Left lung (tissue), 14 donors: ENCODE measurements at places on chromosomes 4 and X. TPM values are rescaled to one million over a fixed set of nuclear protein-coding genes. Genes with fewer than 3 reads are reported as not detected.

The ALPK1 gene
- 38.5 TPM for total RNA-seq

The ADAMTS3 gene
- 3.0 TPM for total RNA-seq

The SLC4A4 gene
- 17.2 TPM for total RNA-seq

The RBM47 gene
- 83.5 TPM for total RNA-seq

The KCND1 gene
- total RNA-seq: 2.3 TPM

The CFAP299 gene
- total RNA-seq: 1.3 TPM

The EDA2R gene
- total RNA-seq: 7.9 TPM

GRCh38 chr4:80608281-80608980 lies 272.9 kb downstream of the CFAP299 start:
- no peak for DNase-seq

- DNase-seq: no peak
Measured at GRCh38 chr4:36348403-36348938, 67.1 kb downstream of the DTHD1 start.

DNA sequence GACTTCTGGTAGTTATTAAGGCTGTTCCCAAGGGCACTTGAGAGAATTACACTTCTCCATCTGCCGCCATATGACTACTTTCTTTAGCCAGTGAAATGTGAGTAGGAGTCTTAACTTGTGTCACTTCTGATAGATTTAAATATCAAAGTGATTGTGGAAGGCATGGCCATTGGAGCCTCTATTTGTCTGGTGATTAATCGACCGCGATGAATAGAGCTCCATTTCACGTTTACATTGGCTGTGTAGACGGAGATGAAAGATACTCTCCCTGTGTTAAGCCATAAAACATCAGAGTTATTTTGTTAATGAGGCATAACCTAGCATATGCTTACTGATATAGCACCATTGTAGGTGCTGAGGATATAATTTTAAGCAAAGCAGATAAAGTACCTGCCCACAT lies 852.4 kb downstream of the CCSER1 start:
- DNase-seq: no peak

DNA sequence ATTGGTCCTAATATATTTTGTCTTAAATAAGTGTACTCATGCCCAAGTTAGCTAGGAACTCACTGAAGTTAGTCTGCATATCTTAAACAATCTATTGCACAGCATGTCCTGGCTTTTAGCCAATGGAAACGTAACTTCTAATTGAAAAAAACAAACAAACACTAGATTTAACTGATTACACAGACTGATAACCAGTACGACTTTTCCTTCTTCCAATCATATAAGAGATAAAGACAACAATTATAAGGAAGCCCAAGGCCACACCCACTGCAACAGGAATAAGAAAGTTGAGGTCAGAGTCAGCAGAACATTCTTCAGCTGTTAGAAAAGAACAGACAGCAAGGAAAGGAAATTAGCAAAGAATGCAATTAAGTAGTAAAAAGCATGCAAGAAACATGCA lies 40.8 kb downstream of the LAMP2 start:
- DNase-seq: no peak

DNA sequence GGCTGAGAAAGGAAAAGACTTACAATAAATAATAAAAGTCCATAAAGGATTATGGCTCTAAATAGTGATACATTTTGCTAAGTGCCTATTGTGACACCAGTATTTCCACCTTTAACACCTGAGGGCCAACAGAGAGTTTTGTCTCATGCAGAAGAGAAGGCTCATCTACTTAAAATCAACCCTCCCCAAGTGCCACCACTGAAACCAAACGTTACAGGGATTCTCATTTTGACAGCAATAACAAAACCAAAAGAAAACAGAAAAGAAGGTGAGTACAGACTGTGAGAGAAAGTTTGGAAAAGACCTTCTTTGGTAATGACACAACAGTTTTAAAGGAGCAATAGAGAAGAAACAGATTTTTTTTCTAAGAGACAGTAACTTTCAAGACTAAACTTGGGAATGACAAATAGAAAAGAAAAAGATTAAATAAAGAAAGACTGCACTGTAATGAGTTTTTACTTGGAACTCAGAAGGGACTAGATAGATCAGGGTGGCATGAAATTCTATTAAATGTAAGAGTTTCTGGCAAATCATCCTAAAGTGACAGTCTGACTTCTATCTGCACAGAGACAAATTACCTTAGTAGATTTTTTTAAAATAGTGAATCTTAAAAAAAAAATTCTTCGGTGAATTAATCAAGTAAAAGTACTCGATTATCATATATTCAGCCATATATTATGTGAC lies 109.7 kb downstream of the ZNF827 start:
- DNase-seq: no peak

DNA sequence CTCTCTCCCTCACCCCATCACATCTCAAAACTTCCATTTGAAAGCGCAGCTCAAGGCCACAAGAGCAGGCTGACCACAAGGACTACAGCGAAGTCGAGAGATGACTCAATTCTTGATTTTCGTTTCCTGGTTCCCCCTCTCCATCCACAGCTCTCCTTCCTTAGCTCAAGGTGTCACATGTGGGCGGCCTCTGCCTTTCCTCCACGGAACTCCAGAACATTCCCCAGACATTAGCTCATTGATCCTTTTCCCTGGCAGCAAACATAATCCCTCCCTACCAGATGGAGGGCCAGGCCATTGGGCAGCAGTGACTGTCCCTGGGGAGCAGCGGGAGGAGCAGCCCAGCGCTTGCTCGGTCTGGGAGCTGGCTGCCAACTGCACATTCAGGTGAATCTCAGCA lies 56.3 kb downstream of the CCDC149 start:
- DNase-seq: no peak

- no peak for DNase-seq
Measured at GRCh38 chrX:43386875-43387274, 269.2 kb upstream of the MAOA start.

DNA sequence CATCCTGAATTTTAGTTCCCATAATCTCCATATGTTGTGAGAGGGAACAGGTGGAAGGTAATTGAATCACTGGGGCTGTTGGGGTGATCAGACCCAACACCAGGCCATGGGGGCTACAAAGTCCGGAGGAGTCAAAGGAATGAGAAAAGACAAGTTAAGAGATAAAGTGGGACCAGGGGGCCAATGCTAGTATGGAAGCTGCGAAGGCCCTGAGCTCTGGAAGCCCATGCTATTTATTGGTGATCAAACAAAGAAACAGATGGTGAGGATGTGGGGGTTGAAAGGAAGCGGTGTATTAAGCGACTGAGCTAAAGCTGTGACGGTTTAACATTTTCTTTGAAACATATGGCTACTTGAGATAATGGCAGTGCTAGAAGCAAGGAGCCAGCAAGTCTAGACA lies 132.8 kb downstream of the PDGFC start:
- no peak for DNase-seq

GRCh38 chr4:154958621-154959358 lies 177.7 kb downstream of the RBM46 start:
- no peak for DNase-seq

GRCh38 chr4:147425019-147425418 lies 55.9 kb upstream of the EDNRA start:
- no peak for DNase-seq

DNA sequence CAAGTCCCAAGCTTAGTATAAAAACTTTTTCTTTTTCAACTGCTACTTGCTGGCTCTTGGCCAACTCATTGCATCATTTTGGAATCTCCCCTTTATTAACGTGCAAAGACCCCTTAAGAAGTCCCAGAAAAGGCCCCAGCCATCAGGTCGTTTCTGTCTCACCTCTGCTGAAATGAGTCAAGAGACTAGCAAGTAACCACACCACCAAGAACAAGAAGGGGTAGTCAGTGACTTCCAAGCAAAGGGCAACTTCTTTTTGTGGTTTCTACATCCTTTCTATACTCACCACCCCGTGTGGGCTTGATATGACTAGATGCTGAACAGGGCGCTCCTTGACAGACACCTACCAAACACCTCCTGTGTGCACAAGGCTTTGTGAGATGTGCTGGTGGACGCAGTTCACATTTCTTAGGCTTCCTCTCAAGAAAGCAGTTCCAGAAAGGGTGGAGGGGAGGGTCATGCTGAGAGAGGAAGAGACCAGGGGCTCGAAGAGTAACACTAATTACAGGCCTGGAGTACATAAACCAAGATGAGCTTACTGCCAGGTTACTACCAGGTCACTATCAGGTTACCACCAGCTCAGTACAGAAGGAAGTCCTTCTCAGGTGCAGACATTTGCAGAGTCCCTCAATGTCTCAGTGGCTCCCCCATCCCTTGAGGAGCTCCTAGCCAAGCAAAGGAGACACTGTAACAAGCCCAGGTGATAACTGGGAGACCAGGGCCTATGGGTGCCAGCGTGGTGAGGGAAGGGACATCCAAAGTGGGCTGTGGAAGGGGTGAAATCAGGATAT lies 19.3 kb downstream of the JAKMIP1 start:
- DNase-seq: no peak
